Endothelial cell of umbilical vein (primary cell): ENCODE measurements at places on chromosomes 1 and 21. TPM values are rescaled to one million over a fixed set of nuclear protein-coding genes. Genes with fewer than 3 reads are reported as not detected.

TRIM58 gene
- total RNA-seq, result not detected in 2 replicates

GRCh38 chr1:162151900-162152829 lies 82.7 kb downstream of the NOS1AP start:
- DNase-seq, result no peak

DNA sequence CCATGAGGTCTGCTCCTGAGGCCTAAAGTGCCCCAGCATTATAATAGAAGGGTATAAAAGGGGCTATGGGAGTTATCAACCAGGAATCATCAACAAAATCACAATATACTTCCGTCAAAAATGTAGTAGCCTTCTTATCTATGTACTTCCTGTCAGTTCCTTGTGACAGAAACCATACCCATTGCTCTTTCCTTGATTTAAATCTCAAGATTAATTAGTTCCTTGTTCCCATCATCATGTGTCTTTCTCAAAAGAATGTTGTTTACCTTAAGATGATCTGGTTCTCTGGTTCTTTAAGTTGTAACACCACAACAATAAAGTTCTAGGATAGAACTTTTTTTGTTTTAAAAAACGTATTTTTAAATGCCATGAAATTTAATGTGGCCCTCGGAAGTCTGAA lies 833.3 kb downstream of the LTN1 start:
- DNase-seq, result no peak

S100A14 gene
- 0.35 TPM in 1 of 2 replicates, not detected in the other for total RNA-seq

SPAG17 gene
- total RNA-seq, result not detected in 2 replicates

GRCh38 chr1:202991112-202991511 lies 16.1 kb upstream of the TMEM183A start:
- no peak for DNase-seq

DNA sequence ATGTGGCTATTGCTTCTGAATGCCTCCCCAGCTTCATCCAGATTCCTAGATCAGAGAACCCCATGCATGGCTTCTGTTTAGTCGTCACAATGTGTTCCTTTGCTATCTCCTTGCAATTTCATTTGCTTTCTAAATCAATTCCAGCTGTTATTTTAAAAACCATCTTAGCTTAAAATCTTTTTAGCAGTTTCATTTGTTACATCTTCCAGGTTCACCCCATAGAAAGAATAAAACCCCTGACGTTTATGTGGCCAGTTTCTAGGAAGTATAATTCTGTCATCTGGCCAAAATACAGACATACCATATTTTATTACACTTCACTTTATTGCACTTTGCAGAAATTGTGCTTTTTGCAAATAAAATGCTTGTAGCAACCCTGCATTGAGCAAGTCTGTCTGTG lies 278.4 kb downstream of the PTPRC start:
- DNase-seq, result no peak

C1orf210 gene
- not detected in 2 replicates for total RNA-seq

NHLH1 gene
- total RNA-seq, result 0.16 and 0.46 TPM in 2 replicates

OR2L3 gene
- total RNA-seq, result not detected in 2 replicates

DNA sequence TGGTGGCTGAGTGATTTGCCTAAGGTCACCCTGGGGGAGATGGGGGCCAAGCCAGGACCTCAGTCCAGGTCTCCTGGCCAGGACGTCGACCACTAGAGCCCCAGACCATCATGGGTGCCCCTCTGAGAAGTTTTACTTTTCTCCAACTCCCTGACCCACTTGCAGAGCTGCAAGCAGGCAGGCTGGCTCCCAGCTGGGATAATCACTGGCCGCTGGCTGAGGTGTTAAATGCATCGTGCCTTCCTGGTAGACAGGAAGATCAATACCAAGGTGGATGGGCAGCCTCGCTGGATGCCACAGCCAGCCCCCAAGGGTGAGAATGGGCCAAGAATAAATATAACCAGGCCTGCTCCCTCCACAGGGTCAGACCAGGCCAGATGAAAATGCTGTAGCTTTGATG lies 106.2 kb downstream of the EPHB2 start:
- DNase-seq, result no peak

TMIGD3 gene
- total RNA-seq, result 0.49 TPM in 1 of 2 replicates, not detected in the other

- DNase-seq, result peak; percentile 29
These were observed 63.8 kb downstream of the TBCE start for GRCh38 chr1:235430991-235431390.

PCAT6 gene
- 1.5 and 1.7 TPM in 2 replicates for total RNA-seq

GBP3 gene
- total RNA-seq, result 7.3 and 12.7 TPM in 2 replicates

GRCh38 chr1:47827109-47827508 lies 170.1 kb downstream of the TRABD2B start:
- no peak for DNase-seq

DNA sequence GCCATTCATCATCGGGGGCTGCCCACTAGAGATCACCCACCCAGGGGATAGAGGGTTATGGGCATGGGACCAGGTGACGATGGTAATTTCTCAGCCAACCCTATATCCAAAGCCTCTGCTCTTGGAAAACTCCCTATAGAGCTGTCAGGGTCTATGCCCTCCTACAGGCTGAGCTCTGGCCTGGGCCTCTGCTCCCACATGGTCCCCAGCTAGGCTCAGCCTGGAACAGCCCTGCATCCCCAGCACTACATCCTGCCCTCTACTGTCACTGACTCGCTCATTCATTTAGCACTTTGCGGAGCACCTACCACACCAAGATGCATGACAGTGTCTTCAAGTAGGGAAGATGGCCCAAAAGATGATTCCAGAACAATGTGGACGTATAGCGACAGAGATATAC lies 45.0 kb upstream of the EPS8L3 start:
- DNase-seq, result no peak

BARHL2 gene
- total RNA-seq, result not detected in 2 replicates

DNA sequence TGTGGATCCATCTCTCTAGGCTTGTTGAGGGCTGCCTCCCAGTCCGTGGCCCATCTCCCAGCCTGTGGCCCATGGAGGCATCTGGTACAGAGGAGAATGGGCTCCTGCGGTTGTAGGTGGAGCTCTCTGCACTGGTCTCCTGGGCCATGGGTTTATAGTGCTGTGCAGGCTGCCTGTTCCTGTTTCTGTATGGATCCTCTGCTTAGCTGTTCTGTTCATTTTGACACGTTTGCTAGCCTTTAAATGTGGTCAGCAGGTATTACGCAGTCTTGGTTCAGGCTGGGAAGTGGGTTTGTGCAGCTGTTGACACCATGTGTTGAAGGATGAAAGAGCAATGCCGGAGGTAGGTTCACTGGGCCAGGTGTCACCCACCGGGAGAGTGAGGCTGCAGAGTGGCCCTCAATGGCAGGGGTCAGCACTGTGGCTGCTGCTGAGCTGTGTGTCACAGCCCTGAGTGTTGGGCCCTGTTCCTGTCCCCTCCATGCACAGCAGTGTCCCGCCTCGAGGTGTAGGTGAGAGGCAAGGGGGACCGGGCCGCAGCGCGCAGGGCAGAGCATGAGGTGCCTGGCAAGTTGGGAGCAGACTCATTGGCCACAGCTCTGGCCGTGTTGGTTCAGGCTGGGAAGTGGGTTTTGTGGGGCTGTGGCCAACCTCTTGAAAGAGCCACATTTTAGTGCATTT lies 39.0 kb downstream of the SNAP47 start:
- DNase-seq, result no peak

DNA sequence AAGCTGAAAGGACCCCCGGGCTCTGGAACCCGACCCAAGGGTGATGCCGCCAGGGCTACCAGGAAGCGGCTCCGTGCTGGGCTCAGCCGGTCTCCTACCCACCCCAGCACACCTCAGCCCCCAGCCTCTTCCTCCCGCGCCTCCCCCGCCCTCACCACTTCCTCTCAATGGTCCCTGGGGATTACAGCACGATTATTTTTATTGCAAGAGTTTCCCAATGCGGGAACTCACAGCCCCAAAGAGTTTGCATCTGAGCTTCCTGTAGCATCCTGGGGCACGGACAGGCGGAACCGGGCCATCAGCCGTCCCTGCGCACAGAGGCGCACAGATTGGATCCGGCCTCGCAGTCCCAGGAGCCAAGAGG lies 8.7 kb upstream of the SLX9 start:
- no peak for DNase-seq

DNA sequence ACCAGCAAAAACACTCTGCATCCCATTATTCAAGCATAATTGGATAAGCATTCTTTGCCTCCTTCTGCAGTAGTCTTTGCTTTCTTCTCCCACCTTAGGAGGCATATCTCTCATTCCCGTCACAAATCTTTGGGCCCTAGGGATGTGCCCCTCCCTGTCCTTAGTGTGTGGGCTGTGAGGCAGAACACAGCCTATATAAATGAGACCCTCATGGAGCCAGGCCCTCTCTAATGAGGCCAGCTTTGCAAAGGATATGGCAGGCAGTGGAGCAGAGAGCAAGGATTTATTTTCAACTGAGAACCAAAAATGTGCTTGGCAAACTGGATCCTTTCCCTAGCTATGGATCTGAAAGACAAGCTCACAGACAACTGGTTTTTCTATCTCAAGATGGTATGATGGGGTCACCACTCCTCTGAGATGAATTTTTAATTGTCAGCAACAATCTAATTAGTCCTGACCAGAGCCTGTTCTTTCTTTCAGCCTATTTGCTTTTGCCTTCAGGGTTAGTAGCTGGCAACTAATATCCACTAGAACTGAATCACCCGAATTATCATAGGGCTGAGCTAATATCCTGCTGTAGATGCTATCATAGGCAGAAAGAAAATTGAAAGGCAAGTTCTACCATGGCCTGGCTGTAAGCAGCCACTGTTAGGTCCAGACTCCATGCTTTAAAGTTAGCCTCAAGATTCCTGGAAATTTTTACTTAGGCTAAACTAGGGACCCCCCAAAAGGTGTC lies 134.2 kb downstream of the SYT2 start:
- DNase-seq, result peak; percentile 41

HOOK1 gene
- total RNA-seq, result not detected in 2 replicates

DNA sequence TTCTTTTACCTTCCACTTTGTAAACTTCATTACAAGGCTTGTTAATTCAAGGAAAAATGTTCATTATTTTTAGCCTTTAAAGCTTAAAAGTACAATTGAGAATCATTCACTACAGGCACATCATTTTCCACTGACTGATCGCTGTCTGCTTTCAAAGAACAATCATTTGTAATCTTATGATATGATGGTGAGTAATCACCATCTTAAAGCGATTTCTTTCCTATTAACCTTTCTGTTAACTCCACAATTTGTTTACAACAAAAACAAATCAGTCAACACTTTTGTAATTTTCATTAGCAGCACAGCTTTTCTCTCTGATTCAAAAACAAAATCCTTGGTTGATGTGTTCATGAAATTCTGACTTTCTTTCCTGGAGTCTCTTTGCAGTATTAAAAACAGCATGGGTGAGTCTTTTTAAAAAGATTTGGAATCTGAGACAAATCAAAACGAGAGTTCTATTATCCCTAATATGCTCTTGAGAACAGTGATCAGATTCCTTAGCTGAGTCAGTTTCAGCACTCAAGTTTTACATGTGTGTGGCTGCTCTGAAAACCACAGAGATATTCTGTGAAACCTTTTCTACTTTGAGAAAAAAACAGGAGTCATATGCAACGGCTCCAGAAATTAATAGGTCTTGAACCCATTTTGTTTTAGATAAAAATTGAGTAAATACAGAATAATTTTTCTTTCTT lies 145.8 kb upstream of the TMPRSS15 start:
- peak; percentile 36 for DNase-seq

DNA sequence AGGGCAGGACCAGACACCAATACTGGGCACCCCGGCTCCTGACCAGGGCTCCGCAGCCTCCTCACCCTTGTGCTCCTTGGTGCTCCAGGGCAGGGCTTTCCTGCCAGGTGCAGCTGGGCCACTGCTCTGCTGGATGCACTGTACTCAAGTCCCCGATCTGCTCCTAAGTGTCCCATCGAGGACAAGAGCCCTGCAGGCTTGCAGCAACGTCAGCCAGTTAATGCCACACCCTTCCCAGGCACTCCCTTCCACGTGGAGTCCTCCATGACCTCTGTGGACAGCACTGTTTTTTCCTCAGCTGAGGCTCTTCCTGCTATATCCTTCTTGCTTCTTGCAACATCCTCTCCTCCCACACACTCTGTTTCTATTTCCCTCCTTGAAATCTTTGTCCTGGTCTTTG lies 94.0 kb upstream of the NGF start:
- no peak for DNase-seq

DNA sequence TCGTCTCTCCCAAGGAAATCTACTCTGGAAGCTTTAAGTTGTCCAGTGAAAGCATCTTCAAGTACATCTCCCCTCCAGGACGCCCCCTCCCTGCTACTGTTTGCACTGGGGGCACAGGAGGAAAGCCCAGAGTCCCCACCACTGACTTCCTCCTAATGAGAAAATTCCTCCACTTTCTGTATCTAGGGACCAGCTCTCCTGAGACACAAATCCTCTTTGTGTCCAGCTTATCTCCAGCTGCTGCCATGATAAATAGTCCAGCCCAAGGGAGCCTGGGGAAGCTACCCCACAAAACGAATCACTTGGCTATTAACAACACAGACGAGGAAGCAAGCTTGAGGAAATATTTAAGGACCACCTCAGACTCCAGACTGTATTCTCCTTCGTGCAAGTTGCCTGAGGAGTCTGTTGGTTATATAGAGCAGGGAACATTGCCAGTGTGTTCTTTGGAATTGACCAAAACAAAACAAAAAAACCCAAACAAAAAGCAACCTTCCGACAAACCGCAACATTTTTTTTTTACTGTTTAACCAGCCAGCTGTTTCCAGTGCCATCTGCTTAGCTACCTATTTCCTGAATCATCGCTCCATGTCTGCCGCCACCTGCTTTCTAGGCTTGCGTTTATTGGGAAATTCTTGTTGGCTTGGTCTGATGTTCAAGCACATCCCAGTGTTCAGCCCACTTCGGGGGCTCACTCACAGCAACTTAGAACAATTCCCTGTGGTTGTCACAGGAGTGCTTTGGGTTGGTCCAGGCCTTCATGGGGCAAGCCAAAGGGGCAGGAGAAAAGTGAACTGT lies 7.7 kb downstream of the C1orf226 start:
- DNase-seq, result no peak

IGSF3 gene
- total RNA-seq, result 0.76 and 2.2 TPM in 2 replicates

DNA sequence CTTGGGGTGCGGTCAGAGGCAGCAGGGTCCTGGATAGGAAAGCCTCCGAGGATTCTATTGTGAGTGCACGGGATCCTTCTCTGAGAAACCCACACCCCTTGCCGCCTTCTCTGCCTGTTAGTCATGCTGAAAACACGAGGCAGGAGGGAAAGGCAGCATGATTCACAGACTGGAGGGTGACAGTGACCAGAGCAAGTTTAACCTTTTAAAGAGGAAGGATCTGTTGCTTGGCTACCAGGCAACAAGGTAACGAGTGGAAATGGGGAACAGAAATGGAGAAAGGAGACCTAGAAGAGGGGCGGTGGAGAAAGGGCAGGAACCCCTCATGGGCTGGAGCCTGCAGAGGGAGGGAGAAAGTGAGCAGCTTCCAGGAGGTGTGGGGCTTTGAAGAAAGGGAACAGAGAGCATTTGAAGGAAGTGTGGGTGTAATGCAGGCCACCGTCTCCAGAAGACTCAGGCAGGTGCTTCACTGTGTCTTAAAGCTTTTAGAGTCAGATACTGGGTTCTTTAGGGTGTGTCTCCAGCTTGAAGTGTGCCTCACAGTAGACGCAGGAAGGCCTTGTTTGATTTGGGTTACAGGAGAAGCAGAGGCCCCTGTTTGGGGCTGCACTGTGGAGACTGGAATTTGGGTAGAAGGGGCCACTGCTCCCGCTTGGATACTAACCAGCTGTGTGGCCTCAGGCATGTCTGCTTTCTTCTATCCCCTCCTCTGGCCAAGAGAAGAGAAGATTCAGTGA lies 19.1 kb downstream of the OPTC start:
- DNase-seq, result peak; percentile 85

C4BPA gene
- not detected in 2 replicates for total RNA-seq
